ENCODE measurements at places on chromosomes 2 and 18.

DNA sequence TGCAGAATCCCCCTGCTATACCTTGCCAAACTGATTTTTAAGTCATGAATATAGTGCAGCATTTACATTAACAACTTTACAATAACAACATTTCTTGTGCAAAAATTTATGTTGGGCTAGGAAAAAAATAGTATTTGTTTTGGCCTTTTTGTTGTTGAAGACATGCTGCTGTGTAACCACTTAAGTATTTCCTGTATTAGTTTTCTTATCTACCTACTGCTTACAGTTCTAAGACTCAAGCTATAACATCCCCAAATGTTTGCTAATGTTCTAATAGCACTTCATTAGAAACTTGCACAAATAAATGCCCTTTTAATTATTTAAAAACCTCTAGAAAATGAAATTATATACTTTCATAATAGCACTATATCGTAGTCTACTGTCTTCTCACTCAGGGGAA is 154.3 kb upstream of the DOCK10 start:
- no peak for DNase-seq

DNA sequence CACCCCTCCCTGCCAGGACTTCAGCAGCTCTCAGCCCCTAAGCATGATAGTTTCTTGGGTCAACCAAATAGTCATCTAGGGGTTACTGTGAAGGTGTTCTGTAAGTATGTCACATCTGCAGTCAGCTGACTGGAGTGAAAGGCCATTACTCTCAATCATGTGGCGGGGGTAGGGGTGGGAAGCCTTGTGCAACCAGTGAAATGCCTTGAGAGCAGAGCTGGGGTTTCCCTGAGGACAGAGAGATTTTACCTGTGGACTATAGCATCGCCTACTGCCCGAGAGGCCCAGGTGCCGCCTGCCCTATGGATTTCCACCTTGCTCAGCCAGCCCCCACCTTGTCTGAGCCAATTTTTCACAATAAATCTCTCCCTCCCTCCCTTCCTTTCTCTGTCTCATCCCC is 20.9 kb upstream of the KLF11 start:
- DNase-seq: no peak

- DNase-seq: no peak
Measured at GRCh38 chr18:43680096-43680495, 402.8 kb upstream of the SYT4 start.

DNA sequence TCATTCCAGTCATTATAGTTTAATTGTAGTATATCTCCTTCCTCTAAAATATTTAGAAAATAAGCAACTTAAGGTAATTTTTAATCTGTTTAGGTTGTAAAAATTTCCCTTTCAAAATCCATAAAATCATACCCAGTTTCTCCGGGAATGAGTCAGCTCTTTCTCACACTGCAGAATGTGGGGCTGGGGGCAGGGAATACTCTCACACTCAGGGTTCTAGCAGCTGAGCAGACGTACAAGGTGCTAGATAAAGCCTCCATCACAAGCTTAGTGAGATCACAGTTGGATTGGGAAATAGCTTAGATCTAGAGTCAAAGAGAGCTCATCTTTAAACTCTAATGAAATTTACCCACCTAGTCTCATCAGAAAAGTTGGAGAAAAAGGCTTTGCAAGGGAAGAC is 79.9 kb upstream of the FAM237A start:
- DNase-seq: no peak

DNA sequence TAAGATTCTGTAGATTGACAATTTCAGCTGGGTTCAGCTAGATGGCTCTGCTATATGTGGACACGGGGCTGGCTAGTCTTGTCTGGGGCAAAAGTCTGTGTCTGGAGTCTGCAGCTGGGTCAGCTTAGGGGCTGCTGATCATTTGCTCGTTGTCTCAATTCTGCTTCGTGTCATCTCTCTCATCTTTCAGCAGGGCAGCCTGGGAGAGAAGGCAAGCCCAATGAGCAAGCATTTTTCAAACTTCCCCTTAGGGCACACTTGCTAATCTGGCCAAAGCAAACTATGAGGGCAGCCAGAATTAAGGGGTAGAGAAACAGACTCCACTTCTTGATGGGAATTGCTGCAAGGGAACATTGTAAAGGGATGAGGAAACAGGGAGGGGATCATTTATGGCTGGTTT is 462.6 kb downstream of the SLC4A3 start:
- no peak for DNase-seq

DNA sequence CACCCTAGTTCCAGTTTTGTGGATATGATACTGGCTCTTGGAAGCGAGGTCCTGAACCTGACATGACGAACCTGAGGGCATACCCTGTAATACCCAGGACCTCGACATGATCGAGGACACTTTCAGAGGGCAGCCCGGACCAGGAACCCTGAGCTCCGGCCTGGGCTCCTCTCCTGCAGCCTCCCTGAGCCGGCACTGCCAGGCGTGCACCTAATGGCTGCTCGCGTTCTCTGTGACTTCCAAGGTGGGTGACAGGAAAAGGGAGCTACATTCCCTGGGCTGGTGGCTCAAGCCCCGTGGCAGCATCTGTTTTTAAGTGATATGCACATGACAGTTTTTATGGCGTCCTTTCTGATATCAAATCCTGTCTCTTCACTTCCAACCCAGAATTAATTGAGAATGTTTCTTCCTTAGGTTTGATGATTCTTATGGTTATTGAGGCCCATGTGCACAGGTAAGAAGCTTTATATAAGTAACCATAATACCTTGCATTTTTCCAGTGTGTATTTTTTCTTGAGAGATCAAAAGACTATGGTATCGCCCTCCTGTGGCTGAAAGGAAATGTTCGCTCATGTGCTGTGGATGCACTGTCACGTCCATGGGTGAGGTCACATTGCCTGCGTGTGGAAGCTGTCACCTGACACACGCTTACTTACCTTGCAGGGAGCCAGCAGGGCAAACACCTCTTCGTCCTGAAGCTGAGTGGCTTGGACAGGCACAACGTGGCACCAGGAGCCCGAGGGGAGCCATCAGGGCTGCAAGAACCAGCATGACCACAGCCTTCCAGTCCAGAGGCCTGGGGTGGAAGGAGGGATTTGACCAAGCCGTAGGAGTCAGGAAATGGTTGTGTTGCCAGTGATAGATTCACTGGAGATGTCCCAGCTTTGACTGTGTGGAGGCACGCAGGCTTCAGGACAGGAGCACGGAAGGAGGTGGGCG is 367.4 kb upstream of the MYT1L start:
- DNase-seq: peak; percentile 45

- DNase-seq: no peak
Measured at GRCh38 chr2:16661936-16662839, 3.4 kb downstream of the CYRIA start.

GRCh38 chr2:106160786-106161261 is 33.3 kb downstream of the UXS1 start:
- DNase-seq: peak; percentile 0

DNA sequence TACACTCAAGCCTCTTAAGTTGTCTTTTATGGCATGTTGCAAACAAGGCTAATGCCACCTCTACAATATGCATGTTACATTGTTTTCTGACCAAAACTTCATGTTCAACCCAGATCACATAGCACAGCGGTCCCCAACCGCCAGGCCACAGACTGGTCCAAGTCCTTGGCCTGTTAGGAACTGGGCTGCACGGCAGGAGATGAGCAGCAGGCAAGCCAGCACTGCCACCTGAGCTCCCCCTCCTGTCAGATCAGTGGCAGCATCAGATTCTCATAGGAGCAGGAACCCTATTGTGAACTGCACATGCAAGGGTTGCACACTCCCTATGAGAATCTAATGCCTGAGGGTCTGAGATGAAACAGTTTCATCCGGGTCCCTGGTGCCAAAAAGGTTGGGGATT is 324.8 kb upstream of the CHAC2 start:
- DNase-seq: no peak

DNA sequence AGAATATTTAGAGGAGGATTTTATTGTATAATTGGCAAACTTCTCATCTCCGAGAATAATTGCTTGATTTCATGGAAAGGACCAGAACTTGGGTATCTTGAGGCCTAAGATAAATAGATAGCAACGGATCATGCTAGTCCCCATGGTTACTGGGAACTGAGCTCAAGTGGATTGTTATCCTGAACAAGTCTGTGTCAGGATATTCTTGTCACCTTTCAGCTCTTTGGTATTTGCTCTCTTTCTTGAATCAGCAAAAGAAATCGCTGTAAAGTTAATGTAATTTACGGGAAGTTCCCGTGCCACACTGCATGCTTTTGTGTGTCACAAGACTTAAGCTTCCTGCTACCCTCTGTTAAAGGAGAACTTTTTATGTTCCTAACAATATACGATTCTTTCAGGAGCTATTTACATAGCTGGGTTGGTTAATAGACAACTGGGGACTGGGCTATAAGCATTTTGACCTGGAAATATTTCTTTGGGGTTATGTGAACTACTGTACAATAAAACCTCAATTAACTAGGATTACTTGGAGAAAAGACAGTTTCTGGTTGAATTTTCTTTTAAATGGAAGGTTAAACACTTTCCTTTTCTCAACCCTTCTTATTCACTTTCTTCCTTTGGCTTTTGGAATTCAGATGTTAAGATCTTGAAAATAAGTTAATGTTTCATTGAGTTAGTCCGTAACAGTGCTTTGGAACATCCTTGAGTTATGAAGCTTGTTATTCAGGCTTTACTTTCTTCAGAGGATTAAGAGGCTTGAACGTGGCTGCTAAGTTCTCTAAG is 151.2 kb downstream of the FMNL2 start:
- no peak for DNase-seq

DNA sequence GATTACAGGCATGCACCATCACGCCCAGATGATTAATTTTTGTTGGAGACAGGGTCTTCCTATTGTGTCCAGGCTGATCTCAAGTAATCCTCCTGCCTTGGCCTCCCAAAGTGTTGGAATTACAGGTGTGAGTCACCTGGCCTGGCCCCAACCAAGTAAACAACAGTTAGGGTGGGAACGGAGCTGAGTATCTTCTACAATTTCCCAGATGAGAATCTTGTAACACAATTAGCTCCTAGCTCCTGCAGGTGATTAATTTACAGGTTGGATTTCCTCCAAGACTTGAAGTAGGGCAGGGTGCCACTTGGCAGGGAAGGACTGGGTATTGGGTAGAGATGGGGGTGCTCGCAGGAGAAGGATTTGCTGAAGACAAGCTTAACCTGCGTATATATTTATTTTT is 17.8 kb downstream of the NLRC4 start:
- peak; percentile 14 for DNase-seq

DNA sequence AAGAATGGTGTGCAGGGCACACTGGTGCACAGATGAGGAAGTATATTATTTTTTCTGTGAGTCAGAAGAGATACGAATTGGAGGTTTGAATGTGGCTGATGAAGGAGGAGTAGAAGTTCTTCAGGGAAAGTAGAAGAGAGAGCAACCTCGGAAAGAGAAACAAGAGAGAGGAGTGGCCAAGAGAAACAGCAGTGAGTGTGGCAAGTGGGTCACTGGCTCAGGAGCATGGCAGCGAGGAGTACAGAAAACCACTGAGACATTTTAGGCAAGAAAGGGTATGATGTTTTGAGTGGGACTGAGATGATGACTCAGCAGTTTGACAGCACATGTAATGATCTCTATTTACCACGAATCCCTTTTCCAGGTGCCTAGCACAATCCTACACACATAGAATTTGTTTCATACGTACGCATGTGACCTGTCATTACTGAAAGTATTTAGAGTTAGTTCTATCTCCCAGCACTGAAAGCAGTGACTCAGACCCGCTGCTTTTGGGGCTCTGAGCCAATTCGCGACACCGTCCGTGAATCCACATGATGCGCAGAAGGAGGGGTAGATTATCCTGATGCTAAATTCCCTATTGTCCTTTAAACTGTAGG is 915.4 kb downstream of the DCDC2C start:
- DNase-seq: no peak

DNA sequence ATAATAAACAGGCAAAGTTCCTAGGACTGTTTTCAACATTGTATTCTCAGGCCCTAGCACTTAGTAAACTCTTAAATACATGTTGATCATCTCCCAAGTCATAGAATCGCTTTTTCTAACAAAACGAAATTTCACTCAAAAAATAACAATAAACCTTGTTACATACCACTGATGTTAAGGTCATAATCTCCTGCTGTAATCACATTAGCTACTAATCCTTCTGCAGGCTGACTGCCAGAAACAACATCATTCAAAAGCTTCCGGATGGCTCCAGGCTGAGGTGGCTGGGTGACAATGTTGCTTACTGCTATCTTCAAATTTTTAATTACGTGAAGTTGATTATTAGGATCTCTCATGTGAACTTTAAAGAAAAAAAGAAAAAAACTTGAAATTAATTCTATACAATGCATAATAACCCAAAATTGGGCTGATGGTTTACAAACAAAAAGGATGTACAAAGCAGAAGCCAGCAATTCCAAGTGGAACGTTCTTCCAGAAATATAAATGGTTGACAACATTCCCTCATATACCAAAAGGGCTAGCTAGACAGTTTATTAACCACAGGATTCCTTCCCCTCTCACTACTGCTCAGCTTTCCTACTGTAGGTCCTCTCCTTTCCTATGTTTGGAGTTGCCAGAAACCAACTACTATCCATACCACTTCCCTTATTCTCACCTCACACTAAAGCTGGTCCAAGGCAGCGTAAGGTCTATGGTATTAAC is 11.6 kb downstream of the TRAPPC8 start:
- DNase-seq: no peak

DNA sequence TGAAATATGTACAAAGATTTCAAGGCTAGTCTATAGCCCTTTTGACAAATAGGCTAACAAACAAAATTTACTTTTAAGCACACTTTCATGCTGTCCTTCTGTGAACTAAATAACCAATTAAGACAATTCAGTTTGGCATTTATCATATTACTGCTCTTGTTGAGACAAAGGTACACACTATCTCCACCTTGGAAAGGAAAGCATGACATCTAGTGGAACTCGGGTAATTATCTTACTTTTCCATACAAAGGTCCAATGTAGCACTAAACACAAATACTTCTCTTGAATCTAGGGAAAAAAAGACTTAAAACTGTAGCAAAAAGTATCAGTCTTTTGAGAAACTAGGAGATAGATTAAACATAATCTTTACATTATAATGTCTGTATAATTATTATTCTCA is 125.0 kb upstream of the CD226 start:
- peak; percentile 39 for DNase-seq

DNA sequence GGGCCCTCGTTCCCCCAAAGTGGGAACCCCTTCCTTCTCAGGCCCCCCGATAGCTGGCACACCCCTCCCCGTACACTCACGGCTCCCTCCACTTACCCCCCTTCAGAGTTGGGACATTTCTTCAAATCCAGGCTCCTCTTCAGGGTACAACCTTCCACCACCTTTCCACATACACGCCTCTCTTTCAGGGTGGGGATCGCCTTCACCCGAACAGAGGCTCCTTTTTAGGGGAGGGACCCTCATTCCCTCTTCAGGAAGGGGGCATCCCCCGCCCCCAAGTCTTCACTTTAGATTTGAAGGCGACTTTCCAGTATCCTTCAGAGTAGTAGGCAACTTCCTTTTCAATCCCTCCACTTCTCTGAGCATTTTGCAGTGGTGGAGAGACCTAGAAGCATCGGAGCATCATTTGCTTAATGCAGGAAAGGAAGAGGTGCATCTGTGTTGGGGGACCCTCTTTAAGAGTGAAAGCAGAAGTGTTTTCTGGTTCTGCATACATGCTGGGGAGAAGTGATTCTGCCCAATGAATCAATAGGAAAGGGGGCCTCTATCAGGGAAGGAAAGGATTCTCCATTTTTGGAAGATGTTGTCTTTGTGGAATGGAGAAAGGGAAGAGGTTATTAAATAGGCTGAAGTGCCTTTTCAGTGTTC is 845 bp downstream of the EML4 start:
- DNase-seq: no peak

- no peak for DNase-seq
Measured at GRCh38 chr2:217892560-217892959, 110.2 kb downstream of the TNS1 start.
